GDM1 (cell line): ENCODE measurements at places on chromosomes 2 and 18.

GRCh38 chr2:134396493-134396892 is 142.6 kb downstream of the MGAT5 start:
- no peak for DNase-seq

- no peak for DNase-seq
These were observed 396.8 kb upstream of the NETO1 start for GRCh38 chr18:73264562-73264921.

GRCh38 chr2:232120911-232121310 is 159.4 kb downstream of the DIS3L2 start:
- no peak for DNase-seq

DNA sequence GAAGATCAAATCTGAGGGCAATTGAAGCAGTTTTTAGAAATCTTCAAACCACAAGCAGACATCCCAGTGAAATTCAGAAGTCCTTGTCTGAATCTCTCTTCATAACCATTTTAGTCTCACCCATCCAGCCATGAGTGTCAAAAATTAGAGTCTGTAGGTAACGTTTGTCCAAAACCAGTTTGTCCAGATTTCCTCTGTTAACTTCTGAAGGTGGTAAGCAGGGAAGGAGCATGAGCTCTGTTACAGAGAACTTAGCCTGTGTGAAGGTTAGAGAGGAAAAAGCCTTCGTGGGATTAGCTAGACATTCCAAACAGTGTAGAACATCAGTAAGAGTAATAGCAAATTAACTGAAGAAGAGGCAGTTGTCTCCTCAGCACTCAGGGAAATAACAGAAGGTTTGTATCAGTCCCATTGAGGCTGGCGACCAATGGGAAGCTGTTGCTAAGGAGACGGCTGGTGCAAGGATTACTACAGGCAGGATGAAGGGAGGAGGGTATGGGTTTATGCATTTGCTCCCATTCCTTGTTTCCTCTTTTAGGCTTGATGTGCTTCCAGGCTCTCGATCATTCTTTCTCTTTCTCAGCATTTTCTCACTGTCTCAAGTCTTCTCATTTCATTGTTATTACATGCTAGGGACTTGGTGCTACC is 8.7 kb upstream of the GPR155 start:
- no peak for DNase-seq

DNA sequence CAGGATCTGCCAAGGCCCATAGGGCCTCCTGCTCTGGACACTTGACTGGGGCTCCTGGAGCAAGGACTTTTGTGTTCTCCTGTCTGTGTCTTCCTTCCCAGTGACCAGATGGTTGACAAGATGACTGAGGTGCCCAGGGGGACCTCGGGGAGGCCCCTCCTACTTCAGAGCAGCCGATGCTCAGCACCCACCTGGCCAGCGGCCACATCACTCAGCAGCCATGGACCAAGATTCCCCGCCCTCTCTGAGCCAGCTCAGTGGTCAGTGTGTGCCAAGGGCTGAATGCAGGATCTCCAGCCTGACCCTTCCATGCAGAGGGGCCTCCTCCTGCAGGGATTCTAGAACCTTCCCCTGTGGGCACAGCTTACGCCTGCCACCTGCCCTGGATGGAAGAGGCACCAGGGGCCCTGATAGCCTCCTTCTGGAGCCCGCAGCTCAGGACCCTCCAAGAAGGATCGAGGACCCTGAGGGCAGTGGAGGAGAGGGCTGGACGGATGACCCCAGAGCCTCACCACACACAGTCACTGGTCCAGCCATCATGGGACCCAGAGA is 87.4 kb upstream of the GPC1 start:
- no peak for DNase-seq

GRCh38 chr2:136116813-136117390 is 1.0 kb downstream of the CXCR4 start:
- DNase-seq: no peak

DNA sequence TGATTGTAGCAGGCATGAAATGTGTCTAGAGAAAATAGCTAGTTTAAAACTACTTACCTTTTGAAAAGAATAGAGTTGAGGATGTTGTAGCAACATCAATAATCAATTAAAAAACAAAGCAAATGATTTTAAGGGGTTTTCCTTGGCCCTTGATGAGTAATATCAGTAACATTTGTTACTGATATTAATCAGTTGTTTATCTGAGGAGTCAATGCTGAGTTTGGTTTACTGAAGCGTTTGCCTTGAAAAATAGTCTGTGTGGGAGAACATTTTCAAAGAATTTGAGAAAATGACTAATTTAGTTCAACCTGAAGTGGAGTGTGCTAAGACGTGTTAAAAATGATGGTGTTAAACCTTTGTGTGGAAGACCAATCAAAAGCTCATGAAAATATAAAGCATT is 9.3 kb downstream of the PTH2R start:
- no peak for DNase-seq

GRCh38 chr2:158716121-158716791 is 78.9 kb upstream of the DAPL1 start:
- no peak for DNase-seq

DNA sequence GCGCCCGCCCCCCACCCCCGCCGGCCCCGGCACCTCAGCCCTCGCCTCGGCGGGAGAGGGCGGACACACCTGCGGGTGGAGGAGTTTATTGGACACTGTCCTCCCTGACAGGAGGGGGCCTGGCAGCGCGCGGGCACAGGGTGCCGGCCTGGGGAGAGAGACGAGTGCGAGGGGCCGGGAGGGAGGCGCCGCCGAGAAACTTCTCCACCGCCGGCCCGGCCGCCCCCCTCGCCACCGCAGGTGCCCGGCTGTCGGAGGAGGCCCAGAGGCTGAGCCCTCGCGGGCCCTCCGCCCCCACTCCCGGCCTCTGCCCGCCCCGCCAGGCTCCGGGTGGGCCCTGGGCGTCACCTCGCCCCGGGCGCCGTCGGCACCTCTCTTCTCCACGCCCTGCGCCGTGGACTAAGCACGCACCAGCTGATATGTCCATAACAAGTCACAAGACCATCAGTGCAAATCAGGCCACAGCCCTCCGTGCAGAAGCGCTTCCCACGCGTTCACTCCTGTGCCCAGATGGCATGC is 311.3 kb downstream of the CELF4 start:
- no peak for DNase-seq

DNA sequence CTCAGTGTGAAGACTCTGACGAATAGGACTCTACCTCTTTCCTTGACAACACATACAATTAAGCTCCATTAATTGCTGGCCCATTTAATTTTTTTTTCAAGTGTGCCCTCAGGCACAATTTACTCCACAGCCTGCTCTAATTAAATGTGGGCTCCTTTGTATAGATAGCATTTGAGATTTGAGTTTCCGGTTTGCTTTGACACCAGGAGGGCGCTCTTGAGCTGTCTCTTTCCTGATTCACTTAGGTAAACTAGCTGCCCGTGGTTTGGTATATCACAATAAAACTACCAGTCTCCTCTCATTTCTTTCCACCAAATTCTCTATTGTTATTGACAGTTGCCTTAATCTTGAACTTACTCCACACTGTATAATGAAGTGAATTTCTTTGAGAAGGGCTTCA is 666.0 kb downstream of the DSC3 start:
- no peak for DNase-seq

- no peak for DNase-seq
These were observed 26.1 kb upstream of the ALKAL2 start for GRCh38 chr2:313991-314390.

- peak; percentile 3 for DNase-seq
These were observed 148.1 kb upstream of the SIX3 start for GRCh38 chr2:44793322-44793870.

DNA sequence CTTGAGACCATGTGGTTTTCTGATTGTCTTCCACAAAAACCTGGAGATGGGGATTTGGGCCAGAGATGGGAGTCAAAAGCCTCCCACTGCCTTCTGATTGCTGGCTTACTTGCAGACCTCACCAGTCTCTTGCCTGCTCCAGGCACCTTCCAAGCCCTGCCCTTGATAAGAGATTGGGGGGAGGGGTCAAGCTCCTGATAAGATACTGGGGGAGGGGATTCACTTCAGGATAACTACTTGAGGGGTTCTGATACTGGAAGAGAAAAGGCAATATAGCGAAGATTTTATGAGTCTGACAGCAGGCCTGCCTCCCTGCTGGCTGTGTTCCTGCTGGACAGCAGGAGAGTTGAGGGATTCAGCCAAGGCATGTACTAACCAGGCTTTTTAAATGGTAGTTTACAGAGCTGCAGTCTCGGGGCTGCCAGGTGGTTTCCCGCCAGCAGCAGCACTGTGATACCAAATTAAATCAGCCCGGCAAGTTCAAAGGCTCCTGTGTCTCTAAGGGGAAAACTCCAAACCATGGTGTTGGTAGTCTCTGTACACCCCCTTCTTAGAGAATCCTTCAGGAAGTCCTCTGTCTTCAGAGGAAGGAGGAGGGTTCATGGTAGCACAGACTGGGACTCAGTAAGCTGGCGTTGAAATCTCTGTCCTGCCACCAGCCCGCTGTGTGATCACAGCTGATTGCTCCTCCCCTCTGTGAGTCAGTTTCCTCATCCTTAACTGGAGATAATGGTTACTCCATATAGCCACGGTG is 58.3 kb downstream of the FBXO36 start:
- no peak for DNase-seq
